CD4-positive, alpha-beta memory T cell (primary cell): ENCODE measurements at places on chromosomes 2 and 18. TPM values are rescaled to one million over a fixed set of nuclear protein-coding genes. Genes with fewer than 3 reads are reported as not detected.
A peak's percentile ranks its signal among the peaks of the same experiment; 100 is the strongest.

Gene XIRP2
- total RNA-seq = not detected

Gene NOTO
- not detected for total RNA-seq

GRCh38 chr2:186255823-186256222 lies 230.2 kb upstream of the ZC3H15 start:
- H3K4me1 ChIP-seq = no peaks in the 10 kb centered on the region
- no peak overlapping the region for H3K4me3 ChIP-seq
- H3K27me3 ChIP-seq = no peaks in the 10 kb centered on the region

- H3K27me3 ChIP-seq = peaks cover 4% of the 10 kb centered on the region
- no peak for DNase-seq
- H3K4me3 ChIP-seq = no peak overlapping the region
- no peaks in the 10 kb centered on the region for H3K4me1 ChIP-seq
- H3K27ac ChIP-seq = no peak overlapping the region
- H3K36me3 ChIP-seq = no peaks in the 10 kb centered on the region
Measured at GRCh38 chr18:8657873-8658470, 47.4 kb upstream of the MTCL1 start.

DNA sequence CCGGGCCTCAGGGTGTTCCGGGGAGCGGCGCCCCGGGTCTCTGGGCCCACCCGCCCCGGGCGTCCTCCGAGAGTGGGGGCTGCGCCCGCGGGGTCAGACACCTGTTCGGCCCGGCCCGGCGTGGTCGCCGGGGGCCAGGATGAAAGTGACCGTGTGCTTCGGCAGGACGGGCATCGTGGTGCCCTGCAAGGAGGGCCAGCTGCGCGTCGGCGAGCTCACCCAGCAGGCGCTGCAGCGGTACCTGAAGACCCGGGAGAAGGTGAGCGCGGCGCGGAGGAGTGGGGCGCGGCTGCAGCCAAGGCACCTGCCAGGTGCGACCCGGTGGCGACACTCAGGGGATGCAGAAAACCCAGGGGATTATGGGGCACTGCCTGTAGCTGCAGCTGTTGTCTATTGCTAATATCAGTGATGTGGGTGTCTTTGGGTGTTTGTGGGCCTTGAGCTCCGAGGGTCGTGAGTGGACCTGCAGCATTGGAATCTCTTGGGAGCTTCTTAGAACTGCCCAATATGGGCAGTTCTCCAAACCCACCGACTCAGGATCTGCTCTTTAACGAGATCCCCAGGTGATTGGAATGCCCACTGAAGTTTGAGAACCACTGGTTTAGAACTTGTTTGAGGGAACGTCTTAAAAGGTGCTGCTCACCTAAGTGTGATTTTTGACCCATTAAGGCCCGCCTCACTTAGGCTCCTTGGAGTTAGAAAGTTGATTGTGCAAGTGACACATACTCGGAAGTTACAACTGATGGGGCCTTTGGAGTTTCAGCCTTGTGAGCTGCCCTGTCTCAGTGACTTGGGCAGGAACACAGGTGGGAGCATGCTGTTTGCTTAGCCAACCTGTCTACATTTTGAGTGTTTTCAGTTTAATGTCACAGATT lies 823 bp downstream of the PARD3B start:
- peak; percentile 2 for DNase-seq
- H3K27ac ChIP-seq = no peak overlapping the region
- H3K36me3 ChIP-seq = no peaks in the 10 kb centered on the region
- H3K4me1 ChIP-seq = peaks cover 9% of the 10 kb centered on the region
- H3K4me3 ChIP-seq = peak overlapping the region; percentile 38

DNA sequence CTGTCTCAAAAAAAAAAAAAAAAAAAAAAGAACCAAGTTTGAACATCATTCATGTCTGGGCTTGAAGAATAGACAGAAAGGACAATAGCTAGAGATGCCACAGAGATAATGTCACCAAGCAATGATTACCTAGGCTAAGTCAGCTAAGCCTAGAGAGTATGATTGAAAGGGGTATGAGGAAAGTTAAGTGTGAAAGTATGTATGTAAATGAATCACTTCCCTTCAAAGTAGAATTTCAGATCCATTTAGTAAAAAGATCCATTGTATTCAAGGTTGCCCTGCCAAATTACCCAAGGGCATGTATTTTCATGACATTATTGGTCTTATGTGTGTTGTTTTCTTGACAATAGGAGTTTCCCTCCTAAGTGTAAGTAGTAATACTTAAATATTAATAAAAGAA lies 34.1 kb upstream of the SLC39A10 start:
- H3K4me1 ChIP-seq = no peaks in the 10 kb centered on the region
- H3K4me3 ChIP-seq = no peak overlapping the region
- no peaks in the 10 kb centered on the region for H3K36me3 ChIP-seq
- no peaks in the 10 kb centered on the region for H3K27me3 ChIP-seq

- H3K36me3 ChIP-seq = no peaks in the 10 kb centered on the region
- DNase-seq = no peak
- H3K4me1 ChIP-seq = no peaks in the 10 kb centered on the region
- no peak overlapping the region for H3K27ac ChIP-seq
Measured at GRCh38 chr2:107663632-107664031, 163.1 kb upstream of the RGPD4 start.

DNA sequence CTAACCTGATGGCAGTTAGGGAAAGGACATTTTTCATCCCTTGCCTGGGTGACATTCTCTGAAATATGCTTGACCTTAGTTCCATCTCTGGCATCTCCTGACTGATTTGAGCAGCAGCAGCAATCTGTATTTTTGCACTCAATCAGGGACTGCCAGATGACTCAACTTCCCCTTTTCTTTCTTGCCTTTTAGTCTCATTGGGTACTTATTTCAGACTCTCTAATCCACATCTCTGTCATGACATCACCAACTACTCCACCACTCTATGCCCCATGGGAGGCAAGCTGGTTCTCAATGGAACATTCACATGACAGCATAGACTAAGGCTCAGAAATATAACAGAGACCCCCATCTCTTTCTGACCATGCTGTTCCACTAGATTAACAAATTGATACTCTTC lies 254.2 kb downstream of the RIT2 start:
- no peaks in the 10 kb centered on the region for H3K27me3 ChIP-seq
- no peak for DNase-seq
- H3K4me3 ChIP-seq = no peak overlapping the region
- H3K4me1 ChIP-seq = no peaks in the 10 kb centered on the region

Gene ASXL3
- not detected for total RNA-seq

GRCh38 chr2:15177103-15177502 lies 384.0 kb downstream of the NBAS start:
- H3K36me3 ChIP-seq = no peaks in the 10 kb centered on the region
- H3K4me3 ChIP-seq = no peak overlapping the region
- H3K27ac ChIP-seq = no peak overlapping the region
- no peaks in the 10 kb centered on the region for H3K27me3 ChIP-seq

- no peak overlapping the region for H3K4me3 ChIP-seq
- no peaks in the 10 kb centered on the region for H3K27me3 ChIP-seq
- no peaks in the 10 kb centered on the region for H3K4me1 ChIP-seq
- H3K36me3 ChIP-seq = no peaks in the 10 kb centered on the region
Measured at GRCh38 chr2:184030989-184031388, 567.3 kb upstream of the ZNF804A start.

DNA sequence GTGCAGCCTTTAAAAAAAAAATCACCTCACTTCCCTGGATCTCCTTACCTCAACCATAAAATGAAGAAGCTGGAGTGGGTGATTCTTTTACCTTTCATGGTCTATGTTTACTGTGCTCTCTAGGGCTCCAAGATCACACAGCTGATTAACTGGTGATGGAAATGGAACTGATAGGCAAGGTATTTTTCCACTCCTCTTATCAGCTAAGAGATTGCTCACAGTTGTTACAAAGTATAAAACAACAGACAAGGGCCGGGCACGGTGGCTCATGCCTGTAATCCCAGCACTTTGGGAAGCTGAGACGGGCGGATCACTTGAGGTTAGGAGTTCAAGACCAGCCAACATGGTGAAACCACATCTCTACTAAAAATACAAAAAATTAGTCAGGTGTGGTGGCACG lies 14.5 kb downstream of the RPS27A start:
- DNase-seq = no peak
- no peaks in the 10 kb centered on the region for H3K27me3 ChIP-seq
- H3K27ac ChIP-seq = no peak overlapping the region

DNA sequence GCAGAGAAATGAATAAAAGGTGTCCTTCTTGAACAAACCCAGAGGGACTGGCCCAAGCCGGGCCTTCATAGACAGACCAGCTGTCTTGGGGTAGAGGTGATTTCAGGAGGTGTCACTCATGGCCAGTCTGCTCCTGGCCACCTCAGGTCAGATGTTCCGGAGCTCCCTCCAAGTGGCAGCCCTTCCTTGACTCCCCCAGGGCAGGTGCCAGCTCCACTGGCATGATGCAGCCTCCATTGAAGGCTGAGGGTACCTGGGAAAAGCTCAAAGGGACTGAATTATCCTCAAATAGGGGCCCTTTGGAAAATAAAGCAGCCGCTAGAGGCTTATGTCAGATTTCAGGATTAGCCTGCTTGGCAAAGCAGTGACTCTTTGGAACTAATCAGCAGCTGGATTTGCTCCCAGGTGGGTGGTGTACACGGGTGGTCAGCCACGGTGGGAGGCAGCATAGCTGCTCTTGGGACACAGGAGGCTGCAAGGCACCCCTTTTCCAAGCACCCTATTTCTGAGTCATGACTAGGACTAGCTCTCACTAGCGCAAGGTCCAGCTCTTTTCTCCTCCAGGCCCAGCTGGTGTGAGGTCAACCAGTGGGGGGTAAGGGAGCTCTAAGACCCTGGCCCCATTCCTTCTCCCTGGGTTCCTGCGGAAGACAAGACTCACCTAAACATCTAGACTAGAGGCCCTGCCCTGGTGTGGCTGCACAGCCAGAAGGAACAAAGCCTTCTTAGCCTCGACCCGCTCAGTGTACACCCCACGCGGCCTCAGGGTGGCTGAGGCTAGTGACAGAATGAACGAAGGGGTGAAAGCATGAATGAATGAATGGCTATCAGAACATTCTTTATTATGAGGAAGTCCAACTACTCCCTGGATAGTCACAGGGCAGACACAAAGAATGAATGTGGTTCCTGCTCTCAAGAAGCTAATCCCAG lies 29.3 kb downstream of the HS1BP3 start:
- no peak for DNase-seq
- H3K4me3 ChIP-seq = no peak overlapping the region
- peaks cover 36% of the 10 kb centered on the region for H3K36me3 ChIP-seq
- H3K27ac ChIP-seq = no peak overlapping the region

DNA sequence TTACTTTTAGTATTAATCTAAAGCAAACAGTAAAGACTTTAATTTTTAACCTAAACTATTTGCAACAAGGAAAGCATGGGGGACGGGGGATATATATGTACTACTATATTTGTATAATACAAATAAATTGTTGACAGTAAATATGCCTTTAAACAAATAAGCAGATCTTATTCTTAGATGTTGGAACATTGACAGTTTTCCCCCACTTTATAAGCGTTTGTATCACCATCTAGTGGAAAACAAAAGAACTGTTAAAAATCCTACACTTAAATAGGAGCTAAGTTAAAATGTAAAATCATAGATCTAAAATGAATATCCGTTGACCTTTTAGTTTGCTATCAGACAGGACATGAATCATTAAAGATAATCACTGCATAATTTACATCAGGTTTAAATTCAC lies 50.0 kb downstream of the RBBP8 start:
- H3K4me3 ChIP-seq = no peak overlapping the region
- H3K27ac ChIP-seq = no peak overlapping the region
- no peaks in the 10 kb centered on the region for H3K27me3 ChIP-seq
- no peaks in the 10 kb centered on the region for H3K36me3 ChIP-seq
- H3K4me1 ChIP-seq = no peaks in the 10 kb centered on the region

GRCh38 chr2:2464643-2465042 lies 133.6 kb upstream of the MYT1L start:
- no peak overlapping the region for H3K27ac ChIP-seq
- no peak for DNase-seq
- no peaks in the 10 kb centered on the region for H3K36me3 ChIP-seq

- no peak overlapping the region for H3K4me3 ChIP-seq
- DNase-seq = no peak
- H3K27me3 ChIP-seq = peaks cover under 1% of the 10 kb centered on the region
- no peaks in the 10 kb centered on the region for H3K4me1 ChIP-seq
Measured at GRCh38 chr2:55918856-55919255, 4.7 kb downstream of the EFEMP1 start.

Gene CRYGC
- not detected for total RNA-seq

DNA sequence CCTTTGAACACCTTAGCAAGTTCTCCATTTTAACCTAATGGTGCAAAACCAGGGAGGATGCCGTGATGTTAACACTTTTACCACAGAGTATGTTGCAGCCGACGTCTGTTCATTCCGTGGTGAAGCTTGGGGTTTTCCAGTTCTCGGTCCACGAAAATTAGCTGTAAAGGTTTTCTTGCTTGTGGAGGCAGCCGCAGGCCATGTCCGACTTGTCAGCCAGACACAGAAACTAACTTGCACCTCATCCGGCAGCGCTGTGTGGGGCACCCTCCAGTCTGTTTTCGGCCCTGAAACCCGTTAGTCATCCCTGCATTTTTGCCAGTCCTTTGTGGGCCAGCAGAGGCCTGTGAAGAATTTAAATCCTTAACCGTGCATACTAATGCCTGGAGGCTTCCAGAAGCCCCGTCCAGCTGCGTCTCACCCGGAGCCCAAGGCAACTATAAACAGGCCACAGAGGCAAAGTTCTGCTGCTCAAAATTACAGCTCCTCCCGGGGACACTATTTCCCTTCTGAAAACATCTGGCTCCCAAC lies 70.6 kb downstream of the SH3YL1 start:
- peak; percentile 25 for DNase-seq
- H3K27ac ChIP-seq = no peak overlapping the region
- no peaks in the 10 kb centered on the region for H3K36me3 ChIP-seq
- peaks cover 4% of the 10 kb centered on the region for H3K4me1 ChIP-seq
- no peaks in the 10 kb centered on the region for H3K27me3 ChIP-seq

GRCh38 chr18:65415098-65415497 lies 335.7 kb upstream of the CDH7 start:
- no peaks in the 10 kb centered on the region for H3K4me1 ChIP-seq
- no peak overlapping the region for H3K27ac ChIP-seq
- no peak overlapping the region for H3K4me3 ChIP-seq
- no peaks in the 10 kb centered on the region for H3K27me3 ChIP-seq
- no peak for DNase-seq
- H3K36me3 ChIP-seq = no peaks in the 10 kb centered on the region

Gene CNDP1
- not detected for total RNA-seq

- H3K27ac ChIP-seq = no peak overlapping the region
- H3K27me3 ChIP-seq = no peaks in the 10 kb centered on the region
- no peaks in the 10 kb centered on the region for H3K36me3 ChIP-seq
- DNase-seq = no peak
Measured at GRCh38 chr2:230939066-230939591, 14.1 kb upstream of the GPR55 start.
